Activated T-cell treated with anti-CD3 and anti-CD28 coated beads, Interleukin-2, amount 50 U/mL, for 1 hour (primary cell): ENCODE measurements at places on chromosomes 1 and 21.

DNA sequence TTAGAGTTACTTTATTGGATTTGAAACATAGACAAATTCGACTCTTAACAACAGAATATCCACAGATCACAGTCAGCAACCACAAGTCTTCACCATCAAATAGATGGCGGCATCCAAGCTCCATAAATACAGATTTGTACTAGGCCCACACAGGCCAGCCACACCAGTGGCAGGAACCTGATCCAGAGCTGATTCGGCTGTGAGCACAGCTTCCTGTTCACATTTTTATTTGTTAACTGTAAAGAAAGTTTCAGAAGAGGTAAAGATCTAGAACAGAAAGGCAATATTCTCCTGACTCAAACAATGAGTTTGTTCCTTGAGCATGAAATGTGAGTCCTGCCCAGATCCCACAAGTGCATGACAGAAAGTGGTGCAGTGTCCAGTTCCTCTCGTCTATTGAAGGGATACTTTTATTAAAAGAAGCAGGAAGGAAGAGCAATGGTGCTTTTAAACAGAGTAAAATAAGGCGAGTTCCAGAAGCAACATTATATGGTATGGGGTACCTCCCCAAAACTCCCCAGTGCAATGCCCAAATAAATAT, 205.8 kb downstream of the SLC45A1 start:
- DNase-seq: no peak

- no peak for DNase-seq
Measured at GRCh38 chr1:244957525-244957924, 93.2 kb upstream of the HNRNPU start.

GRCh38 chr1:1212780-1213344, 1.1 kb downstream of the TNFRSF4 start:
- peak; percentile 63 for DNase-seq

- no peak for DNase-seq
Measured at GRCh38 chr1:212089560-212090163, 54.1 kb downstream of the DTL start.

DNA sequence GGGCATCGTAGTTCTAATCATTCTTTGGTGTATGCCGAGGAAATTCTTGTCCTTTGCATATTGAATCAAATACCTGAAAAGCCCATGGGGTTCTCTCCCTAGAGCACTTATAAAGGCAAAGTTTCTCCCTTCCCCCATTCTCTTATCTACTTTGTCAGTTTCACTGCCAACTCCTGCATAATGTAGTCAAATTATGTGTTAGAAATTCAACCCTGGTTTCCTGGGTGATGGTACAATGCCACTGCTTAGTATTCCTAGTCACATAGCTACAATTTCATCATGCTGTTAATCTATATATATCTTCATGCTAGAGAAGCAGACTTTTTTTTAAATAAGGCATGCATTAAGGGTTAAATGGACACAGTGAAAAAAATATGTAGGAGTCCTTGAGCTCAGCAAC, 119.0 kb downstream of the PDE4B start:
- no peak for DNase-seq

DNA sequence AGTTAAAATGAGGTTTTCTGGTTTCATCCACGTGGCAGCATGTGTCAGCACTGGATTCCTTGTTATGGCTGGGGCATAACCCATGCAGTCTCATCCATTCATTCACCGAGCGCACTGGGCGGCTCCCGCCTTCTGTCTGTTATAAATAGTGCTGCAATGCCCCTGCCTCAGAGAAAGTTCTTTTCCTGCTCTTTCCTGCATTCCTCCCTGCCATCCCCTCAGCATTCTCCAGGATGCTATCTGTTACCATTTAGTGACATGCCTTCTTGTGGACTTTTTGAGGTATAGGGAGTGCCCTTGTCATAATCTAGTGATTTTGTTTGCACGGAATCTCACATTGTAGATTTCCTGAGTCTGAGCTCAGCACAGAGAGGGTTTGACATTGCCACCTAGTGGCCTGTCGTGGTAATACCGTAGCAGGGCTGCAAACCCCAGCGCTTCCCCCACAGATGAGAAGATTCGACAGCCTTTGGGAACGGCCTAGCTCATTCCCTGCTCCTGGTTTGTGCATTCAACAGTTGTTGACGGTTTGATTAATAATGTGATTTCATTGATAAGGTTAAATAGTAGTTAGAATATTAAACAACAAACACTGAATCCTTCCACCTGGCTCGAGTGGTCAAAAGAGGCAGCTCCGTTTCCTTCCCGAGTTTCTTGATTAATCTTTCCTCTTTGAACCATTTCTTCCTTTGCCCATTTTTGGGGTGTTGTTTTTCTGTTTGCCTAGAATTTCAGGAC, 46.3 kb downstream of the UMODL1 start:
- DNase-seq: peak; percentile 81

GRCh38 chr21:41207401-41208375, 39.7 kb downstream of the BACE2 start:
- DNase-seq: no peak

- peak; percentile 63 for DNase-seq
Measured at GRCh38 chr1:32241001-32241763, 5.8 kb upstream of the FAM167B start.

DNA sequence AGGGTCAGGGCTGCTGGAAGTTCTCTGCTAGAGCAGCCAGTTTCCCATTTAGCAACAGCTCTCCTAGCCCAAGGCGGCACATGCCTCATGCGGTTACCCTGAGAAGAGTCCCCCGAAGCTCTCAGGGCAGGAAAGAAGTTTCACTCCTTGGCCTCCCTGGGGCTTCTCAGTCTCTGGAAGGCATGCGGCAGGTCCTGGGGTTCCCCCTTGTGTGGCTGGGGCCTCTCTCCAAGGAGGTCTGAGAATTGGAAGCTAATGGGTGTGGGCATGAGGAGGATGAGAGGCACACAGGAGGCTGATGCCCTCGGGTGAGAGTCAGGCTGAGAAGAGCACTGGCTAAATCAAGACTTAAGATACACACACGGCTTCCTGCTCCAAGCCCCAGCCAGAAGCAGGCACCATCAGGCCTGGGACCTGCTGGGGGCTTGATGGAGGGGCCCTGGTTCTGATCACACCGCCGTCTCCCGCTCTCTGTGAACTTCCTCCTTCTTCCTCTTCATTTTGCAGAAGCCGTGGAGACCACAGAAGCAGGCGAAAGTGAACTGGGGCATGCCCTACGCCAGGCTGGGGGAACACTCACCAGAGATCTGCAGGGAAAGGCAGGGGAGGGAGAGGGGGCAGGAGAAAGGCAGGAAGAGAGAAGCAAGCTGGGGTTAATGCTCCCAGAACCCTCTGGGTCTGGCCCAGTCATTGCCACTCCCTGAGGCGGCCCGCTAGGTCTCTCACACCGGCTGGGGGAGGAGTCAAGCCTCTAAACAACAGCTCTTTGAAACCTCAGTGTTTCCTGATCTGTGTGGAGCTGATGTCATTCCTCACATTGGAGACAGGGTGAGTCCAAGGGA, 15.1 kb downstream of the BLACAT1 start:
- DNase-seq: peak; percentile 72

DNA sequence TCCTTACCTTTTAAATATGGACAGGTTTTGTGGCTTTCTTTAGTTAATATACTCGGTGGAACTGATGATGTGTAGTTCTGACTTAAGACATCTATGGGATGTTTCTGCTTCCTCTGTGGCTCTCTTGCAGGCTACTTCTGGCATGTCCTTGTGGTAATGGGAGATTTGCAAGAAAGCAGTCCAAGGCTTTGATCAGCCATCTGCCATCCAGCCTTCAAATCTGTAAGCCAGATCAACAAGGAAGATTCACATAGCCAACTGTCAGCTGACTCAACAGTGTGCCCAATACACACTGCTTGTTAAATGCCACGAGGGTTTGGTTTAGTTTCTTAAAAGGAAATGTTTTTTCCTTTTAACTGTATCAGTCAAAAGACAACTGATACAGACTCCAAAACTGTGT, 722.2 kb upstream of the CHRM3 start:
- no peak for DNase-seq

- DNase-seq: no peak
Measured at GRCh38 chr1:46630719-46631118, 14.1 kb upstream of the MOB3C start.

- DNase-seq: no peak
Measured at GRCh38 chr1:151476083-151476482, 16.8 kb upstream of the POGZ start.

GRCh38 chr21:41119901-41120300, 48.1 kb upstream of the BACE2 start:
- no peak for DNase-seq

DNA sequence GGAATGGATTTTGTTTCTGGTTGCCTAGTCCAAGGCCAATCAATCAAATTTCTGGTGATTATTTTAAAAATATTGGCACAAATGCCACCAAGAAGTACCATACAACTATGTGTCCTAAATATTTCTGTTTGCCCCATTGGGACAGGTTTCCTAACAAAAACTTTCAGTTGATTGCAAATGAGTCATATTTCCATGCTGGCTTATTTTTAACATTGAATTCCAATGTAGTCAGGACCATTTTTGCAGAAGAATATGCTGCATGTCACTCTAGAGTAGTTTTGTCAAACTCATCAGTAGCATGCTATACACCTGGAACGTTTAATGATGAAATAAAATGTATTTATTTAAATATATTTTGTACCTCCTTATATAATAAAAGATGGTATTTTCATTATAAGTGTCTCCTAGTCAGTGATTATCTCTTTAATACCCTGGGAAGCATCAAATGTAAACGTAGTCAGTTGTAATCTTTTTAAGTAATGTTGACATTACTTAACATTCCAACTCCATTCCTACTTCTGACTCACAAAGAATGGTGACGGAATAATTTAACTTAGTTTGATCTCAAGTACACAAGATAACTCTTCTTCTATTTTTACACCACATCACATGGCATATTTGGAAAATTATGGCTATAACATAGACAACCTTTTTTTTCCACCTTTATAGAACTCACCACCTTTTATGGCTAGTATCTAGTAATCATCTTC, 39.0 kb upstream of the USH2A start:
- no peak for DNase-seq

- no peak for DNase-seq
Measured at GRCh38 chr1:193542690-193543089, 356.3 kb upstream of the B3GALT2 start.

- DNase-seq: no peak
Measured at GRCh38 chr1:117828201-117828600, 101.2 kb downstream of the GDAP2 start.
